NCI-H1048 (cell line): ENCODE measurements at places on chromosomes 13 and 19.

- no peak for DNase-seq
These were observed 7.0 kb upstream of the MYDGF start for GRCh38 chr19:4676955-4677731.

DNA sequence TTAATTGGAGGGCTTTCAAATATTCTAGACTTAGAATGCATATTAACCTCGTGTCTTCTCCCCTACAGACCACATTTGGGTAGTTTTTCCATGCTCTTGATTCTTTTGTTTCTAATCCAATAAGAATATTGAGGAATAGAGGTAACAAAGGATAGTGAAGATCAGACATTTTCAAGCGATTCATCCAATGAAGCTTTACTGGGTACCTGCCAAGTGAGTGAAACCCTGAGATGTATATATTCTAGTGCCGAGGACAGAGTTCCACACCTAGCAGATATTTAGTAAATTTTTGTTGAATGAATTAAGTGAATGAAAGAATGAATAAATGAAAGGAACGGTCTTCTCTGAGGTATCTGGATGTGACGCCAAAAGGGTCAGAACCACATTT, 442 bp upstream of the RFC3 start:
- DNase-seq = no peak

- DNase-seq = no peak
These were observed 515 bp upstream of the ZNF324B start for GRCh38 chr19:58450856-58451357.

DNA sequence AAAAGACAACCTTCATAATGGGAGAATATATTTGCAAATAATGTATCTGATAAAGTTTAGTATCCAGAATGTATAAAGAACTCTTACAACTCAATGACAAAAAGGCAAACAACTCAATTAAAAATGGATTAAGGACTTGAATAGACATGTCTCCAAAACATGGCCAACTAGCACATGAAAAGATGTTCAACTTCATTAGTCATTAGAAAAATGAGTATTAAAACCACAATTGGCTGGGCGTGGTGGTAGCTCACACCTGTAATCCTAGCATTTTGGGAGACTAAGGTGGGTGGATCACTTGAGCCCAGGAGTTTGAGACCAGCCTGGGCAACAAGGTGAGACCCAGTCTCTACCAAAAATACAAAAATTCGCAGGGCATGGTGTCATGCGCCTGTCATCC, 18.8 kb upstream of the ZMYM5 start:
- no peak for DNase-seq

- no peak for DNase-seq
These were observed 671.6 kb downstream of the DIAPH3 start for GRCh38 chr13:59492030-59492636.

DNA sequence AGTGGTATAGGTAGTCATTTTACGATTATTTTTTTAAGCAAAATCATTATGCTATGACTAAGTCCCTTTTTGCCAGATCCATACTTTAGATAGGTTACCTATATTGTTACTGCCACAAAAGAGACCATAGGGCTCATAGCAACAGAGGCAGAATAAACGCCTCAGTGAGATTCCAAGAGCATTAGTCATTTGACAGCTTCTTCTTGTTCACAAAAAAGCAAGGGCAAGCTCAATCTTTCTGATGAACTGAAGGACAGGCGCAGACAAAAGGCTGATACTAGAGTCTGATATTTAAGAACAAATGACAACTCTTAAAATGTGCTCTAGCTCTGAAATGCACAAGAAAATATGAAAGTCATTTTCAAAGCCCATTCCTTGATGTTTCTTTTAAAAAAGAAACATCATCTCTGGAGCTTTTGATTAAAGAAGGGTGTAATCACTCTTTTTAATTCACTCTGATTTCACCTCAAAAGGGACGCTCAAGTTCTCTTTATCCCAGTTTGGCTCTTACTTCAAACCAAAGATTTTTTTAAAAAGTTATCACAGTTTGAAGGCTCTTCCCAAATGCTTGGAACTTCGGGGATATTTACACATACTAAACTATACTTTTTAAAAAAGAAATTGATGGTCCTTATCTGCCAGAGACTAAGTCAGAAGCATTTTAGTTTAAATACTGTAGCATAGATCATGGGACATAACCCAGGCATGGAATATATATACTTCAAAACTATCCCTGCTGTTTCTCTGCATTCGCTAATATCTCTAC, 187.2 kb downstream of the EFNB2 start:
- no peak for DNase-seq

DNA sequence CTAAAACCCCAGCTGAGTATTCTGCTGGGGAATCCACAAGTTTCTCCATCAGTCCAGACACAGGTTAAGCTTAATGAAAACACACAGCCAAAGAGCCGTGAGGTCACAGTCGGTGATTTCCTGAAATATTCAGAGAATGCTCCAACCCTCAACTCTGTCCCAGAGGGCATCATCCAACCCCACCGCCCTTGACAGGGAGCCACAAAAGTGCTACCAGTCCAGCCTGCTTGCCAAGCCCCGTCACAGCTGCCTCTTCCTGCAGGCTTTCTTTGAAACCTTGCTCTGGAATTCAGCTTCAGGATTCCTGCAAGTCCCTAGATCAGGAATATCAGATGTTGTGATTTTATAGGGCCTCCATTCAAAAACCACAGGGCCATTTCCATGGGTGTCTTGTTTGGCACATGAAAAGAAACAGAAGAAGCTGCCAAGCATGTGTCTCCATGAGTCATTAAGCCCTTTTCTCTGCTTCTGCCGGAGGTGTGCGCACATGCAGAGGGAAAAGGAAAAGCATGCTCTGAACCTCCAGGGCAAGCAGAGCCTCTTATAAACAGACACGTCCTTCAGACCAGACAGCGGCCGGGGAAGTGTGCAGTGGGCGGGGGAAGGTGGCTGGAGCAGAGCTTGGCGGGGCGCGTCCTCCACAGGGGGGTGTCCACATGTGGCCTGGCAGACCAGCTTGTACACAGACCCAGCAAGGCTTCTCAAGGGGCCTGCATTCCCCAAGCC, 164.7 kb downstream of the KATNAL1 start:
- no peak for DNase-seq

GRCh38 chr13:29621051-29621800, 25.7 kb upstream of the SLC7A1 start:
- DNase-seq = no peak

DNA sequence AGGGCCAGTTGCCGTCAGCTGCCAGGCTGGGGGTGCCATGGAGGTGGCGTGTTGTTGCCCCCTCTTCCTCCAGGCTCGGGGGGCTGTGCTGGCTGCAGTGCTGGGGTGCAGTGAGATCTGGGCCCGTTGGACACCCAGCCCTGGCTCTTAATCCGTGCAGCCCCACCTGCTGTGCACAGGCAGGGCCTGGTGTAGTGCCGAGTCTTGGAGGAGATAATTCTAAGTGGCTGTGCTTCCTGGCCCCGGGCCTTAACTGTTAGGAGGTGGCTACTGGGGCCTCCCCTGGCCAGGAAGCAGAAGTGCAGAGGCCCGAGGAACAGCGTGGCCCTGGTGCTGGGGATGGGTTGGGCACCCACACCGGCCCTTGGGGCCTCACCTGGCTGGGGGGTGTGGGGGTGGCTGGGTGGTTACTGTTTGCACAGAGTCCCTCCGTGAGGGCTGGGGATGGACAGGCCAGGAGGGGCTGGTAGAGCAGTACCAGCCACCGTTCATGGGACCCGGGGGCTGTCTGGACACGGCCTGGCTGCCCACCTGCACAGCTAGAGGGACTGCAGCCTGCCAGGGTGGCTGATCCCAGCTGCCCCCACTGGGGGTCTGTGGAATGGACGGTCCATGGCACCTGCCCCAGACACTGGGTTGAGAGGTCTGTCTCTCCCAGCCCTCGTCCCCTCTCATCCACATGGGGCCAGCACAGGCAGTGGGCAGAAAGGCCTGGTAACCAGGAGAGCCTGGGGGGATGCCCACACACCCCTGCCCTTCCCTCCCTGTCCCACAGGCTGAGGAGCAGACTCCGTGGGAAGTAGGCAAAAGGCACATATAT, 3.3 kb downstream of the GPX4 start:
- DNase-seq = no peak

GRCh38 chr19:49677231-49677900, at the start of gene PRMT1:
PRMT1 (plus strand) TSS chr19:49677271; CDS start chr19:49677281, 10 bp downstream.
- no peak for DNase-seq

GRCh38 chr19:42360787-42361544, 29.1 kb downstream of the CNFN start:
- DNase-seq = no peak

DNA sequence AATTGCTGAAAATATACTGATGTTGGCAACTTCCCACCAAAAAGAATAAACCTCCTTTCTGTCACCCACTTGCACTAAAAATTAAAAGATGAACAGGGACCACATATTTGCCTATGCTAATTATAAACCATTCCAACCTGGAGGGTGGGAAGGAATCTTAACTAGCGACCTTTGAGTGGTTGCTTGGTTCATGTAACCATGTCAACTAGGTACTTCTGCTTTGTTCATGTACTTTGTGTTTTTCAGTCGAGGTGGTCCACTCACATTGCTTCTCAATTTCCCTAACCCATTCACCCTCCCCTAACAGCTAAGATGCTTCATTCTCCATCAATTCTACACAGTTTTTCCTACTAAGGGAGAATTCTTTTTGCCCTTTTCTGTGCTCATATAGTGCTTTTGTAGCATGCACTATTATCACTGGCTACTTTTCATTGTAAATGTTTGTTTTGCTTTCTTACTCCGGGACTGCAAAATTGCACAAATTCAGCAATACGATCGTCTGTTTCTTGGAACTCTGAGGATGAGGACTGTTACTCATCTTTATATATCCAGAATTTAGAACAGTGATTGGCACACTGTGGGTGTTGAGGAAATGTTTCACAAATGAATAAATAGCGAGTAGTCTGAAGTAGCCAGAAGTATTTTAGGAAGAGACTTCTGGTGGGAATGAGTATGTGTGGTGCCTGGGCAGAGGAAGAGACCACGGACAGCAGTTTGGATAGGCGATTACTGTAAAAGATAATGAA, 187.5 kb downstream of the GPC6 start:
- no peak for DNase-seq
